NCI-H187 (cell line): ENCODE measurements at places on chromosomes 4 and X.

- no peak for DNase-seq
These were observed 4.4 kb upstream of the ABLIM2 start for GRCh38 chr4:8163026-8163425.

DNA sequence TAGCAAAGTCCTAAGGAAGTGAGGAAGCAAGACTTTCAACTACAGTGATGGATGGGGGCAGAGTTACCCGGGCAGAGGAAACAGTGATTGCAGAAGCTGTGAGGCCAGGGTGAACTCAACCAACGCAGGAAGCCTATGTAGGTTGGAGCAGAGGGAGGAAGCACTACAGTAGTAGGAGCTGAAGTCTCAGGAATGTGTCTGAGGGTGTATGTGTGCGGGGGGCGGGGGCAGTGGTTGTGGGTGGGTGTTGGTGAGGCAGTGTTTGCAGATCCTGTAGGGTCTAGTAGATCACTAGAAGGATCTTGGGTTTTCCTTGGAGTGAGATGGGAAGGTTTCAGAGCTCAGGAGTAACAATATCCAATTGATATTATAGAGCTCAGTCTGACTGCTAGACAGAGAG lies 9.9 kb upstream of the MID1 start:
- no peak for DNase-seq

- no peak for DNase-seq
These were observed 286.9 kb upstream of the FGF16 start for GRCh38 chrX:77160301-77160700.

- no peak for DNase-seq
These were observed 8.6 kb downstream of the FAM200B start for GRCh38 chr4:15690020-15690809.

DNA sequence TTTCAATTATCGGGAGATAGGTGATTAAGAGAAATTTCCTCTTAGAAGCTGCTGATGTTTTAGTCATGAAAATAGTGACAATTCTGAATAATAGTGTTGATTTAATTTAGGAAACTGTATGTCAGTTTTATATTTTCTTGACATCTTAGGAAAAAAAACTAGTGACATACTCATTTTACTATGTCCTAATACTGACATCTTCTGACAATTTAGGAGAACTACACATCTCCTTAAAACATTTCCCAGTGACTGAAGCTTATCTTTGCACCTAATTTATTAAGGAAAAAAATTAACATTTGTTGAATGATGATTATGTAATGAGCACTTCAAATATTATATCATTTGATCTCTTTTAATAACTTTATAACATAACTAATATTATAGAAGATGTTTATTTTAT lies 42.0 kb upstream of the RBMXL3 start:
- no peak for DNase-seq

DNA sequence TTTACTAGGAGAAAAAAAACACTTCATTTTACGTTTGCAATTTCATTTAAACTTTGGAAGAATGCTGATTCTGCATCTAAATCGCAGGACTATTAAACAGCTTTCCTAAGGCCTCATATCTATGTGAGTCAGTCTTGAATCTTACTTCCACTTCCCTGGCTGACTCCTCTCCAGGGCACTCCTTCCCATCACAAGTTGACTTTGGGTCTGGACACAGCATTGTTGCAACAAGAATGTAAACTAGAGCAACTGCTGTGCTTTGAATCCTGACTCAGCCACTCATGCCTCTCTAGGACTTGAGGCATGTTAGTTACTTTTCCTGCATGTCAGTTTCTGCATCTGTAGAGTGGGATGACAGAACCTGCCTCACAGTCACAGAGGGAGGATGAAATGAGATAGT lies 413.8 kb downstream of the FAT4 start:
- no peak for DNase-seq

- no peak for DNase-seq
These were observed 33.6 kb downstream of the ZNF330 start for GRCh38 chr4:141254326-141254725.

DNA sequence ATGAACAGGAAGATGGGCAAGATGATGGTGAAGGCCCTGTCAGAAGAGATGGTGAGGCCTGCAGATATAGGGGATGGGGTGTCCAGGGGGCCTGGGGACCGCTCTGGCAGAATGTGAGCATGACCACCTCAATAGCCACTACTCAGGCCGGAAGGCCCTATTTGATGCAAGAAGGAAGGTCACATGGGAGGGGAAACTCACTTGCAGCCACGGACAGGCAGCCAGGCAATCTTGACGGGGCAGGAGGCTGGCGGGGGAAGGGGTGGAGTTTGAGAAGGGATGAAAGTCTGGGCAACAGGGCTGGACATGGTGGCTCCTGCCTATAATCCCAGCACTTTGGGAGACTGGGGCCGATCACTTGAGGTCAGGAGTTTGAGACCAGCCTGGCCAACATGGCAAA lies 8.8 kb downstream of the SASH3 start:
- no peak for DNase-seq

- no peak for DNase-seq
These were observed 14.8 kb downstream of the ADGRA3 start for GRCh38 chr4:22500831-22501714.

- DNase-seq = no peak
These were observed 157.3 kb upstream of the RAPGEF2 start for GRCh38 chr4:158945529-158946108.

- no peak for DNase-seq
These were observed 395.5 kb upstream of the BOD1L1 start for GRCh38 chr4:14023036-14023435.

DNA sequence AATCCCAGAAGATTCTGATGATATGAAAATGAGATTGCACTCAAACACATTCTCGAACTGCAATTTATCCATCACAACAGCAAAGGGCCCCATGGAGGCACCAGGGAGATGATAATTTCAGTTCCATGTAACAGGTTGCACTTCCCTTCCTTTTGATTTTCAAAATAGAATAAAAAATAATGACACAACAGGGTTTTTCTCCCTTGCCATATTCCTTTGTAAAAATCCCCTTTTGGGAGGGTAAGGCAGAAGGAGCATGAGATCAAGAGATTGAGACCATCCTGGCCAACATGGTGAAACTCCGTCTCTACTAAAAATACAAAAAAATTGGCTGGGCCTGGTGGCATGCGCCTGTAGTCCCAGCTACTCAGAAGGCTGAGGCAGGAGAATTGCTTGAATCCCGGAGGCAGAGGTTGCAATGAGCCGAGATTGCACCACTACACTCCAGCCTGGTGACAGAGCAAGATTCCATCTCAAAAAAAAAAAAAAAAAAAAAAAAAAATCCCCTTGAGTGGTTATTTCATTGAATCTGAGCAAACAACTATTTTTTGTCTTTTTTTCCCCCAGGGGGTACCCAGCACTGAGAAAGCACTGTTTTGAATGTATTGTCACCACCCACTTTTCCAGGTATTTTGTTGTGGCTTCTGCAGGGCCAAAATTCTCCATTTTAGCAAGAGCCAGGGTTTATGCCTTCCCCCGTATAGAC lies 26.7 kb downstream of the TBC1D9 start:
- no peak for DNase-seq

DNA sequence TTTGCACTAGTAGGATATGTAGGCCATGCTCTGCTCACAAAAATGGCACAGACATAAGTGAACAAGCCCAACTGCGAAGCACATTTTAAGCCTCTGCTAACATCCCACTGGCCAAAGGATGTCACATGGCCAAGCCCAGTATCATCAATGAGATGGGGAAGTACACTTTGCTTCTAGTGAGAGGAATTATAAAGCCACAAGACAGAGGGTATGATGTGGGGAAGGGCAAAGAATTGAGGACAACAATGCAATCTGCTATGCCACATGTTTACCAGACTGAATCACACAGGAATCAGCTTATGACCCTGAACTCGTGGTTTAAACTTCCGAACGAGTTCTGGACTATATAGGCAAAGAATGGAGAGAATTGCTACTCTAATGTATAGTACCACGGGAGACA lies 39.1 kb downstream of the SUPT20HL1 start:
- DNase-seq = no peak

GRCh38 chr4:7006411-7006810 lies 36.8 kb upstream of the TADA2B start:
- DNase-seq = no peak

- no peak for DNase-seq
These were observed 23.1 kb downstream of the BANK1 start for GRCh38 chr4:101813604-101814003.

DNA sequence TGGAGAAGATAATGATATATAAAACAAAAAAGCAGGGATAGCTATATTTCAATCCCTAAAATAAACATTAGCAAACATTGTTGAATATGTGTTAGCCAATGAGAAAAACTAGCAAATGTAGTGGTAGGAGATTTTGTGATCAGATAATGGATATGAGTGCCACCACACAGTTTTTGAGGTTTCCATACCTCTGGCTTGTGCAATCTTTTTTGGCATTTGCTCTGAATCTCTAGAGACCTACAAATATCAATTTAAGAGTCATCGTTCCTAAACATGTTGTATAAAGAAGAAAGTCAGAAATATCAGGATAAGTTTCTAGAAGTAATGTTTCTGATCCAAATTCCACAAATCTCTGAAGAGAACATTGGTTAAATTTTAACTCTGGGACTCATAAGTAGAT lies 308.7 kb downstream of the PDGFC start:
- DNase-seq = no peak

- DNase-seq = no peak
These were observed 149.6 kb downstream of the INPP4B start for GRCh38 chr4:142696334-142697122.

GRCh38 chr4:159273141-159273438 lies 170.2 kb downstream of the RAPGEF2 start:
- DNase-seq = no peak

DNA sequence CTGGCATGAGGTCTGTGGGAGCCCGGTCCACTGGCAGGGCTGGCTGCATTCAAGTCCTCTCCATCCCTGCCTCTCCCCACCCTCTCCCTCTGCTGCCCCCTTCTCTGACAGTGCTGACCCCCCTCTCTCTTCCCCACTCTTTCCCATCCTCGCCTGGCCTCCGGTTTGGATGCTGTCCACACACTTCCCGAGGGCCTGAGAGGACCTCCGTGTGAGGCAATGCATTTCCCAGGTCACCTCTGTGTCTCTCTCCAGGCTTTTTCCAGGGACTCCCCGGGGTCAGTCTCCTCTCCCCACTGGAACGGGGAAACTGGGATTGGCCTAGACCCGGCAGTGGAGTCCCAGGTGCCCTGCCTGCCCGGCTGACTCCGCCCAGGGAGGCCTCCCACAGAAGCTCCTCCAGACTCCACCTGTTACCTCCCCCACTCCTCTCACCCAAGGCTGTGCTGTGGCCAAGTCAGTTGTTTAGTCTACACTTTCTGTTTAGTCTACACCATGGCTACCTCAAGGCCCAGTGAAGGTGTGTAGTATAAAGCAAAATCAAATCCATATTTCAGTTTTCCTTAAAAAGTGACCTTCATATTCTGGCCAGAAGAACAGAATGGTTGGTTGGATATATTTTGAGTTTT lies 146.8 kb downstream of the PTTG2 start:
- no peak for DNase-seq

DNA sequence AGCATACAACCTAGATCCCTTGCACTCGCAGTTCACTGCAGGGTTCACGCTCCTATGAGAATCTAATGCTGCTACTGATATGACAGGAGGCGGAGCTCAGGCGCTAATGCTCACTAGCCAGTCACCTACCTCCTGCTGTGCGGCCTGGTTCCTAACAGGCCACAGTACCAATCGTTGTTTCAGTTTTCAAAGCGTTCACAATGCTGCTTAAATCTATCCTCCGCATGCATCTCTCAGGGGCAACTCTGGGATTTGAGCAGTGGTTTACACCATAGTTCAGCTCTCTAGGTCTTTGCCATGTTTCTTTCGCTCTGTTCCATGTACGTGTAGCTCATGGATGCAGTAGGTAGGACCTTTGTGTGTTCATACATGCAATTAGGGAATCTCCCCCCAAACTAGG lies 47.2 kb downstream of the CLOCK start:
- DNase-seq = no peak

- no peak for DNase-seq
These were observed 35.3 kb upstream of the PTPN13 start for GRCh38 chr4:86558797-86559196.

GRCh38 chr4:74267998-74268606 lies 40.2 kb upstream of the EPGN start:
- no peak for DNase-seq

DNA sequence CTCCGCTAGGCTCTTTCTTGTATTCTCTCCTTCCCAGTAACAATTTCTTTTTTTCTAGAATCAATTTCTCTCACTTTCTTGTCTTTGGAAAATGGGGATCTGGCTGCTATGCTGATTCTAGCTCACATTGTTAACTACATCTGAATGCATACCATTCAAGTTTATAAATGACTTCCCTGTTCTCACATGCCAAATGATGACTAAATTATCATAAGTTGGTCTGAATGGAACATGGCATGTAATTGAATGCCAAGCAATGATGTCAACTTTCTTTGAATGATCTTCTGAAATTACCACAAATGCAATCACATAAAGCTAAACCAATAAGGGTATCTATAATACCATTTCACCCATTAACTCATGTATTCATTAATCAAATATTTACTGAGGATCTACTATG lies 2.7 kb upstream of the ITM2A start:
- no peak for DNase-seq
